ENCODE measurements at places on chromosomes 7 and 10.

DNA sequence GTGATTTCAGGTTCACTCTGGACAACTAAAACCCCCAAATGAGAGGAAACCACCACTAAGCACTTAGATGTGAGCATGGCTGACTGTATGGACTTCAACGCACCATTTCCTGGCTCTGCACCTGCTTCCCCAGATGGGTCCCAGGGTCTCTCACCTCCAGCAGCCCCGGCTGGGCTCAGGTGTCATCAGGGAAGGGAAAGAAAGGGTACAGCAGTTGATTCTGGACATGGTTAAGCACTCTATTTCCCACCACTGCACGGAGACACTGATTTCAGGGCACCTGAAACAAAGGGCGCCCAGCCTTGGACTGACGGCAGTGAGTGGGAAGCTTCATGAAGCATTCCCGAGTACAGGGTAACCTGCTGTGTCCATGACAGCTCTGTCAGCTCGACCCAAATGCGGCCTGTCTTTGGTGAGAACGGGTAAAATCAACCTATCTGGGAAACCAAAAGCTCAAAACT is 19.0 kb downstream of the FAM53B start:
- no peak for DNase-seq

GRCh38 chr7:70782796-70783195 is 349.1 kb upstream of the GALNT17 start:
- DNase-seq, result no peak

GRCh38 chr7:92156990-92157389 is 22.0 kb downstream of the LRRD1 start:
- DNase-seq, result no peak

- peak; percentile 34 for DNase-seq
Measured at GRCh38 chr7:159030490-159031134, 114.1 kb downstream of the VIPR2 start.

- no peak for DNase-seq
Measured at GRCh38 chr7:139681463-139681755, 96.4 kb downstream of the HIPK2 start.

DNA sequence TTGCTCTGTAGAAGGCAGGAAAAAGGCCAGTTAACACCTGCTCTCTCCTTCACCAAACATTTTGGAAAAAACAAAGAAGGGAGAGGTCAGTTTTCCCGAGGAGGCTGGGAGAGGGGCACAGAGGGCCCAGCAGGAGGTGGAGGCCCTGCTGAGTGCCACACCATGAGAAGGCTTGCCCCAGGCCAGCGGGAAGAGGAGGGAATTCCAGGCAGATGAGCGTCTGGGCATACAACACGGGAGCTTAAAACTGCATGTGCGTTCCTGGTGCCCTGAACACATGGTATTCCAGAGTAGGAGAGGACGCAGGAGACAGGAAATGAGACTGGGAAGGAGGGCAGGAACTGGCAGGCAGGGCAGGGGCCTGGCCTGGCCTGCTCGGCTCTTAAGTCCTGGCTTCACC is 182.4 kb downstream of the CCDC3 start:
- DNase-seq, result no peak

DNA sequence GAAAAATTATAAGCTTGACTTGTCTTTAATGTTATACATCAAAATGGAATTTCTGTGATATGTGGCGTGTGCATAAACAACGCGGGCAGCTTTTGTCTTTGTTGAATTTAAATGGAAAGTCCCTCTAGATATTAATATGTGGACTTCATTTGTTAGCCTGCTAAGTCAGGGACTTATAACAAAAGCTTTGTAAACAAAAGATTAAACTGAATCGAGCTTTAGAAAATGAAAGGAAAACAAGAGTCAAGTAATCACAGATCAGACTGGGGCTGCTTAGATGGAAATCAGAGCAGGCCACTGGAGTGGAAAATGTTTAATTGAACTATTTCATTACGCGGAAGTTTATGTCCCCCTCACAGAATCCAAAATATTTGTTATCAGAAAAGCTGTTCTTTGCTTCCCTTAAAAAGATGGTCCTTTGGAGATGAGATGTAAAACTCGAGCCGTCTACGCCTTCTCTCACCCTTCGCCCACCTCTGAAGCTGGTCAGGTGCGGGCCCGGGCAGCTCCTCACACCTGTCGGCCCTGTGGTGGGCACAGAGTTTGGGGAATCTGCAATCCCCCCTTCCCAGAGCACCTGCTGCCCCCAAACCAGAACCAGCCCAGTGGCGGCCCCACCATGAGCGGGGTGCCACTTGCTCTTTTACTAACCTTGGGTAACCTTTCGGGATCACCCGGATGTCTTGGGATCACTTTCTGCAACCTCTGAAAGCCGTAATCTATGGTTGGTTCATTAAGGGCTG is 116.2 kb downstream of the EBF3 start:
- no peak for DNase-seq

GRCh38 chr10:7436490-7437100 is 25.8 kb upstream of the SFMBT2 start:
- DNase-seq, result no peak

- DNase-seq, result peak; percentile 85
Measured at GRCh38 chr10:33365871-33366411, 31.5 kb upstream of the NRP1 start.

- no peak for DNase-seq
Measured at GRCh38 chr10:49474901-49475300, 64.0 kb downstream of the ERCC6 start.
